Tibial nerve (tissue), 4 donors: ENCODE measurements at places on chromosomes 12 and 14. TPM values are rescaled to one million over a fixed set of nuclear protein-coding genes. Genes with fewer than 3 reads are reported as not detected.

The TSPAN19 gene
- not detected for total RNA-seq

The TRAF3 gene
- 20.7 TPM for total RNA-seq

The DPY19L2 gene
- total RNA-seq: 19.7 TPM

The CMTM5 gene
- total RNA-seq: 31.5 TPM

The ANAPC5 gene
- 170 TPM for total RNA-seq

The RIPK3 gene
- 9.6 TPM for total RNA-seq

The EMP1 gene
- 231 TPM for total RNA-seq

The ZFHX2 gene
- 2.1 TPM for total RNA-seq

The RNF212B gene
- not detected for total RNA-seq

The ESRRB gene
- total RNA-seq: not detected

- no peak for DNase-seq
These were observed 166.2 kb downstream of the PTPRO start for GRCh38 chr12:15488481-15488880.

DNA sequence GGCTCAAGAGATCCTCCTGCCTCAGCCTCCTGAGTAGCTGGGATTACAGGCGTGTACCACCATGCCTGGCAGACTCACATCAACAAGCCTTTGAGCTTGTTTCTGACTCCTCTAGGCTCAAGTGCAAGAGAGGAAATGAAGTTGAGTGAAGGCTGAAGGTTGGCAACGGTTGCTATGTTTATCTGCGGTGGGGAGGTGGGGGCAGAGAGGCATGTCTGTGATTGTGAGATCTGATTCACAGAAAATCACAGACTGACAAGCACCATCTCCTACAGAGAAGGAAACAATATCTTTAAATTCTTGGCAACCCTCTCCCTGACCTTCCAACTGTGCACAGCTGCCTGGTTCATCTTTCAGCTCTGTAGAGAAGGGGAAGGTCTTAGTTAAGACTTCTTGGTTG is 22.1 kb upstream of the NINJ2 start:
- no peak for DNase-seq

- no peak for DNase-seq
These were observed 29.8 kb downstream of the LRRIQ1 start for GRCh38 chr12:85065837-85066482.

GRCh38 chr14:32078023-32078857 is 1.1 kb downstream of the ARHGAP5 start:
- no peak for DNase-seq

- no peak for DNase-seq
These were observed 57.1 kb downstream of the CCDC60 start for GRCh38 chr12:119391673-119392072.

GRCh38 chr14:105185001-105185400 is 3.9 kb upstream of the NUDT14 start:
- no peak for DNase-seq

GRCh38 chr12:106276032-106276740 is 26.3 kb upstream of the TCP11L2 start:
- no peak for DNase-seq

GRCh38 chr14:101959277-101959676 is 5.1 kb upstream of the DYNC1H1 start:
- DNase-seq: no peak

DNA sequence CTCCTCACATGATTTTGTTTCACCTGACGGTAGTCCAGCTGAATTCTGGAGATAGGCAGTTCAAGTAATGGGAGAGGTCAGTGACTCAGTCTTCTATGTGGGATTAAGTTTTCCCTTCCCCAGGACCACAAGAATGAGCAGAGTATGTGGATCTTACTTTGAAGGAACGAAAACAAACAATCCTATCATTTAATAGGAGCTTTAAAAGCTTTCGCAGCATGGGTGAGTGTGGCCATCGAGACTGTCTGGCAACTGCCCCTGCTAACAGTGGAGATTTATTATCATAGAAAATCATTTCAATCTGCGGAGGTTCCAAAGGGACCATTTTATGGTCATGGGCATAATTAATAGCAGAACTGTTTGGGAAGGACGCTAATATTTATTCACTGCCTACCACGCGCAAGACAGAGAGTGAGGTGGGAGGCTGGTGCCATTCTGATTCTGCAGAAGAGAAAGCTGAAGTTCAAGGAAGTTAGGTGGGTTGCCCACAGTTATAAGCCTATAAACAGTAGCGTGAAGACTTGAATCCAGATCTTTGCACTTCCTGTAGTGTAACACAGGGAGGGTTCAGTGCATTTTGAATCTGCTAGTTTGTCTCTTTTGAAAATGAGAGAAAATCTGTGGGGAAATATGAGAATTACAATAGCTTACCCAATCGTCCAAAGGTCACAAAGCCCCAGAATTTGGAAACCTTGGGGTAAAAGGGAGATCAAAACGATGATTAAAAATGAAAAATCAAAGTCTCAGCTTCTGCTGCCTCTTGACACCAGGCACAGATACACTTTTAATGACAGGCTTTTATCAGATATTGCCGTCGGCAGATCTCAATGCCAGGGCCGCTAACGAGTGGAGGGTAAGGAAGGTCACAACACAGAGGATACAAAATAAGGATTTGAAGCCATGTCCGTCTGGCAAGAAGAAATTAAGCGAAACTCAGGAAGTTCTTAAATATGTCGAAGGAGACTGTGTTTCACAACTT is 209.6 kb downstream of the CRADD start:
- no peak for DNase-seq

- no peak for DNase-seq
These were observed 12.8 kb downstream of the CYP46A1 start for GRCh38 chr14:99696929-99697328.

DNA sequence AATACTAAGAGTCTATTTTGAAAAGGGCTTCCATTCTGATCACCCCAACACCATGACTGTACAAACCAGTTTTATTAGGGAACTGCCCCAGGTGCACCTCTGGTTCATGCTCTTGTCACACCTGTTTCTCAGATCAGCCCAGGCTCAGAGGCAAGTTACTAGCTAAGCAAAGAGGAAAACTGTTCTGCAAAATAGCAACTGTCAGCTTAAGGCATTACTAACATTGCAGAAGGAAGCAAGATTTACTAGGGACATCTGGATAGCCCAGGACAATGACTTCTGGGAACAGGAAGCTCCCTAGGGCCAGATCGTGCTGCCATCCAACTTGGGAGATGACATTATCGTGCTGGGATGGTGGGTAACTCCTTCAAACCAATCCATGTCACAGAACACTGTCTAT is 30.1 kb downstream of the ANAPC7 start:
- DNase-seq: no peak

GRCh38 chr12:120220838-120221575 is 20.1 kb upstream of the RPLP0 start:
- no peak for DNase-seq

GRCh38 chr14:44893535-44893934 is 68.2 kb downstream of the KLHL28 start:
- DNase-seq: no peak

GRCh38 chr12:53624458-53624857 is 1.7 kb downstream of the ATF7 start:
- no peak for DNase-seq

DNA sequence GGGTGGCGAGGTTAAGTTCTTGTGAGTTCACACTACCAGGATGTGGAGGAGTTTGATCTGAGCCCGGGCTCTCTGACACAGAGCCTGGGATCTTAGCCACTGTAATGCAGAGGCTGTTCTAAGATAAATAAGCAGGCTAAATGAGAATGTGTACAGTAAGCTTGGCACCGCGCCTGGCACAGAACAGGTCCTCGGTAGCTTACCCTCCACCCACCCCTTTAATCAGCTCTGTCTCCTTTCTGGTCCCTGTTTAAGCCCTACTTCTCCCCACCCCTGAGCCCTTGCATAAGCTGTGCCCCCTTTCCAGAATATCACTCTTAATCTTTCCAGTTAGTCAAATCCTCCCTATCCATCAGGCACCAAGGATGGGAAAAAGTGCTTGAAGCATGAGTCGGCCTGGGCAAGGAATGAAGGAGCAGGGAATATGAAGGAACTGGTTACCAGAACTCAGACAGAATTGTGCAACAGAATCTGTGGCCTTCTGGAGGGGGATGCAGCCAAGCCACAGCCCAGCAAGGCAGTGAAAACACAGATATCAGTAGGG is 32.8 kb upstream of the CMKLR1 start:
- no peak for DNase-seq

- no peak for DNase-seq
These were observed at the start of gene RFLNA for GRCh38 chr12:124294780-124295341. Gene RFLNA (plus strand): TSS chr12:124295093. CDS start chr12:124295430, 337 bp downstream.

- no peak for DNase-seq
These were observed 46.0 kb upstream of the CHST11 start for GRCh38 chr12:104410786-104411185.

- DNase-seq: no peak
These were observed 60.6 kb downstream of the PTPRB start for GRCh38 chr12:70576341-70577282.

DNA sequence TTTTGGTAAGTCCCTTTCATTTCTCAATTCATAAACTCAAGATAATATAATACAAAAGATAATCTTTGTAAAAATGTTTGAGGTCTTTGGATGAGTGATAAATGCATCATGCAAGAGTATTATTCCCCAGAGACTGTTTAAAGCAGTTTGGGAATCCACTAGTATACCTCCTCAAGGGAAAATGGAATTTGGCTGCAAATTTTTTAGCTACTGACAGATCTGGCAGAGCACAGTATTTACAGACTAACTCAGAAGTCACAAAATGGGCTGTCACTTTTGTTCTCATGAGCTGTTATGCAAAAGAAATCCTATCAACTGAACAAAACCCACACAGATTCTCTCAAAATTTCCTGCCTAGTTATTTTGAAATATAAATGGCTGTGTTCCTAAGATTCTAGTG is 9.9 kb downstream of the SPIC start:
- no peak for DNase-seq

DNA sequence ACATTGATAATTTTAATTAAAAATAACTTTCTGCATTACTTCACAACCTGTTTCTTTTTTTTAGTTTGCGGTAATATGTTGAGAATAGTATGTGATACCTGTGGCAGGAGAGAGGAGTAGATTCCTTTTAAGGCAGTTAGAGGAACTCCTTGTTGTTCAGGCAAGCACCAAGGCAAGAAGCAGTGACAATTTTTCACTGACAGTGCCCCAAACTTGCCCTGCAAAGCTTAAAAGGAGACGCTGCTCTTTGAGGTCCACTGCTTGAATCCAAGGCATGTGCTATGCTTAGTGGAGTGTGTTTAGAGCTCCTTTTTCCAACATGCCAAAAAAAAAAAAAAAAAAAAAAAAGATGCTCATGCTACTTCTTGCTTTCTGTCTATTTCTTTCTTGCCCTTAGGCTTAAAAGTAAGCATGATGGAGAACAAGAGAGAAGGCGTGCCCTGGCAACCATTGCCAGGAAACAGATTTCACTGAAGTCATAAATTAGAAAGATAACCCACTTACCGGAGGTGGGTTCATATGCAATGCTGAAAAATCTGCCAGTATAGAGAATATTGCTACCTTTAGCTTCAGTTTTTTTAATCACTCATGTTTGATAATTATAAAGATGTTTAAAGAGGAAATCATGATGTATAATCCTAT is 58.3 kb upstream of the DYRK2 start:
- no peak for DNase-seq

- DNase-seq: no peak
These were observed 9.0 kb downstream of the ARHGDIB start for GRCh38 chr12:14952299-14952921.

- no peak for DNase-seq
These were observed 79.6 kb downstream of the MOK start for GRCh38 chr14:102225386-102225785.

DNA sequence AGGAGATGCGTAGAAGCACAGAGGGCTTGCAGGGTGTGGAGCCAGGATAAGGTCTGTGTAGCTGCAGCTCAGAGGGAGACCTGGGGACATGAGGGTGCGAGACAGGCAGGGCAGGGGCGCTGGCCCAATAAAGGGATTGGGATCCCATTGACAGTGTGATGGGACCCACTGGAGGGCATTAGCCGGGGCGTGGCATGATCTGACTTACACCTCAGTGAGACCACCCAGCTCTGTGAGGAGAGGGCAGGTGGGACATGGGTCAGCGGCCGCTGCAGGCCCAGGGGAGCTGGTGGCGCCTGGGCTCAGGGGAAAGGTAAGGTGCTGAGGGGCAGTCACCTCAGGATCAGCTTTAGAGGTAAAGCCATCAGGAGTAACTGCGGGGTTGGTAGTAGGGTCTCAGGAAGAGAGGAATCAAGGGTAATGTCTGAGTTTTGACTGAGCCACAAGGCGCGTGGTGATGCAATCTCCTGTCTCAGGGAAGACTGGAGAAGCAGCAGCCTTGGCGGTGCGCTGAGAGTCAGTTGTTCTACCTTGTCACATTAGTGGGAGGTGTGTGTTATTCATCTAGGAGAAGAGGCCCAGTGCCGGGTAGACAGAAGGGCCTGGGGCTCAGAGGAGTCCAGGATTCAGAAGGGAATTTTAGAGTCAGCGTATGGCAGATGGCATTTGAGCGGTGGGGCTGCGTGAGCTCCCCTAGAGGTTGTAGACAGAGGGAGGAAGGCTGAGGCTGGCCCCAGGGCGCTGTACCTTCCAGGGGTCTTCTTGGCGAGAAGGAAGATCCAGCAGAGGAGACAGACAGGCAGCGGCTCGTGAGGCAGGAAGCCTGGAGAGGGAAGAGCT is 30.8 kb upstream of the BDKRB2 start:
- no peak for DNase-seq

- no peak for DNase-seq
These were observed 54.7 kb upstream of the FKBP4 start for GRCh38 chr12:2739832-2740641.

- DNase-seq: no peak
These were observed 11.1 kb upstream of the FOXN3 start for GRCh38 chr14:89428173-89428523.

- DNase-seq: no peak
These were observed 189.2 kb upstream of the DIO3 start for GRCh38 chr14:101371799-101372793.

GRCh38 chr12:67826946-67827720 is 162.1 kb upstream of the IFNG-AS1 start:
- DNase-seq: no peak

DNA sequence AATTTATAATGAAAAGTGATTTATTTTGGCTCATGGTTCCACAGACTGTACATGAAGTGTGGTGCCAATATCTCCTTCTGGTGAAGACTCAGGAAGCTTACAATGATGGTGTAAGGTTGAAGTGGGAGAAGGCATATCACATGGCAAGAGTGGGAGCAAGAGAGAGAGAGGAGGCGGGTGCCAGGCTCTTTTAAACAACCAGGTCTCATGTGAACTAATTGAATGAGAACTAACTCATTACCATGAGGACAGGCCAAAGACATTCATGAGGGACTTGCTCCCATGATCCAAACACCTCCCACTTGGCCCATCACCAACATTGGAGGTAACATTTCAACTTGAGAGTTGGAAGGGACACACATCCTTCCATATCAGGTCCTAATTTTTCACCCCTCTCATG is 155.2 kb downstream of the SLC38A4 start:
- DNase-seq: no peak
